CD4-positive, alpha-beta T cell treated with Interleukin-4 for 4 hours (primary cell): ENCODE measurements at places on chromosomes 1 and 21.

GRCh38 chr1:211589782-211590721 is 11.1 kb upstream of the SLC30A1 start:
- DNase-seq: no peak

DNA sequence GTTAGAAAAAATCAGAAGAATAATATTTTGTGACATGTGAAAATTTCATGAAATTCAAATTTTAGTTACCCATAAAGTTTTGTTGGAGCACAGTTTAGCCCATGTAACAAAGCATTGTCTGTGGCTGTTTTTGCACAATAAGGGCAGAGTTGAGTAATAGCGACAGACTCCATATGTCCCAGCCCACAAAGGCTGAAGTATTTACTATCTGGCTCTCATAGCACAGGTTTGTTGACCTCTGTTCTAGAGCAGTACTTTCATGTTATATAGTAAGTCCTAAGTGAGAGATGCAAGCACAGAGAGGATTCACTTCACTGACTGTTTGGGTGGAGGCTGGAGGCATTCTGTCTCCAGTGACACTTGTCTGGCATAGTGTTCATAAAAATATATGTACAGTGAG is 6.8 kb downstream of the LAMC1 start:
- no peak for DNase-seq

GRCh38 chr1:214990619-214991018 is 91.9 kb upstream of the KCNK2 start:
- DNase-seq: no peak

DNA sequence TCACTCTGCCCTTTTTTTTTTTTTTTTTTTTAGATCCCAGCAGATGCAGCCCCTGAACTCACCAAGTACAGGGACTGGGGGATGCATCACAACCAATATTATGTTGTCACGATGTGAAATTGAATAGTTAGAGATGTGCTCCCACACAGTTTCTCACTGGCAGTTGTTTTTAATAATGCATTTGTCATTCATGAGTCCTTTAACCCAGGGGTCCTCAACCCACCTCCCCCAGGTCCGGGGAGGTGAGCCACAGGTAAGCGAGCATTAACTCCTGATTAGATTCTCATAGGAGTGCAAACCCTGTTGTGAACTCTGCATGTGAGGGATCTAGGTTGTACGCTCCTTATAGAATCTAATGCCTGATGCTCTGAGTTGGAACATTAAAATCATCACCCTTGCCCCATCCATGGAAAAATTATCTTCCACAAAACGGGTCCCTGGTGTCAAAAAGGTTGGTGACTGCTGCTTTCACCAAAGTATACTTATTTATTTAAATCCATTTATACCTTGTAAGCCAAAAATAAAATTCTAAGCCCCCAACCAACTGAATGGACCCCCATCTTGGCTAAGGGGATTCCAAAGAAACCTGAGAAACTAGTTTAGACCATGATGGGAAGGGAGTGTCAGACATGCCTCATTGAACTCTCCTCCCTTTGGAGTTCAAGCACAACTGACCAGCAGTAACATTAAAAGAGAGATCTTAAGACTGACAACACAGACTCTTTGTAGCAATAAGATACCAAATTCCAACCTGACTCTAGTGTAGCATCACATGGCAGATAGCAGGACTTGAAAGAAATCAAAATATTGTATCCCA is 119.3 kb upstream of the ATP1A1 start:
- DNase-seq: no peak

DNA sequence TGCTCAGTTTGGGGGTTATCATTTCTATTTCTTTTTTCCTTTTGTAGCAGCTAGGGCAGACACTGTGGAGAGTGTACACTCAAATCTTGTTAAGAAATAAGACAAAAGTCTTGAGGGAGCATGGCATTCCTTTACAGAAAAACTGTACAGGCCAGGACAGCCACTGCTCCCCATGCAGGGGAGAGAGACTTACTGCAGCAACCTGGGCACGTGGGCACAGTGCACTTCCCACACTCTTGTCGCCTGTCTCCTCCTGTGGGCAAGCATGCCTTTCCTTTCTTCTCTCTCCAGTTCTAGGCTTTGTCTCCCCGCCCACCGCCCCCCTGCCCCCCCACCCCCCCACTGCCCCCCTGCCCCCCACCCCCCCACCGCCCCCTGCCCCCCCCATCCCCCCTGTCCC is 51.9 kb downstream of the PHC2 start:
- DNase-seq: no peak
